ENCODE measurements at places on chromosomes 6 and 20.

DNA sequence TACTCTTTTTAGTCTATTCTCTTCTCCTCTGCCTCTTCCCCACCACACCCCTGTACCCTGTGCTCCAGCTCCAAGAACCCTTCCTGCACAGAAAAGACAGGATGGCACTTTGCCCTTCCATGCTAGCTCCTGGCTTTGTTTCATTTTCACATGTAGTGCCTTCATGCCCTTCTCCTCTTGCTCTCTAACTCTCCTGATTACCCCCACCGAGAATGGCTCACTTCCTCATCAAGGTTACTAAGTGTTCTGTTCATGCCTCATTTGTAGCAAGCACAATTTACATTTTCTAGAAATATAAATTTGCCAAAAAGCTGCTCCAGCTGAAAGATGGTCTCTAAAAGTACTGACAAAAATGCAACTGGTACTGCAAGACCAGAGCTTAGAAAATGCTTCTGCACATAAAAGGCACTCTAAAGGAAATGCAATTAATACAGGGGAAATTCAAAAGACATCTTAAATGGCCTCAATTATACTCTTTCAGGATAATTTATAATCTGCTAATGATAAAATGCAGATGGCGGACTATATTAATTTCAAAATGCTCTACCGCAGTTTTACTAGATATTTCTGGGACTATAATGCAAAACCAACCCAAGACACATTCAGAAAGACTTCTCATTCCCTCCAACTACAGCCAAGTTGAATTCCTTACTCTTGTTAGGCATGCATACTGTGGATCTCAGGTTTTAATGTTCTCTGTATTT lies 570.2 kb downstream of the PRKN start:
- DNase-seq = no peak

DNA sequence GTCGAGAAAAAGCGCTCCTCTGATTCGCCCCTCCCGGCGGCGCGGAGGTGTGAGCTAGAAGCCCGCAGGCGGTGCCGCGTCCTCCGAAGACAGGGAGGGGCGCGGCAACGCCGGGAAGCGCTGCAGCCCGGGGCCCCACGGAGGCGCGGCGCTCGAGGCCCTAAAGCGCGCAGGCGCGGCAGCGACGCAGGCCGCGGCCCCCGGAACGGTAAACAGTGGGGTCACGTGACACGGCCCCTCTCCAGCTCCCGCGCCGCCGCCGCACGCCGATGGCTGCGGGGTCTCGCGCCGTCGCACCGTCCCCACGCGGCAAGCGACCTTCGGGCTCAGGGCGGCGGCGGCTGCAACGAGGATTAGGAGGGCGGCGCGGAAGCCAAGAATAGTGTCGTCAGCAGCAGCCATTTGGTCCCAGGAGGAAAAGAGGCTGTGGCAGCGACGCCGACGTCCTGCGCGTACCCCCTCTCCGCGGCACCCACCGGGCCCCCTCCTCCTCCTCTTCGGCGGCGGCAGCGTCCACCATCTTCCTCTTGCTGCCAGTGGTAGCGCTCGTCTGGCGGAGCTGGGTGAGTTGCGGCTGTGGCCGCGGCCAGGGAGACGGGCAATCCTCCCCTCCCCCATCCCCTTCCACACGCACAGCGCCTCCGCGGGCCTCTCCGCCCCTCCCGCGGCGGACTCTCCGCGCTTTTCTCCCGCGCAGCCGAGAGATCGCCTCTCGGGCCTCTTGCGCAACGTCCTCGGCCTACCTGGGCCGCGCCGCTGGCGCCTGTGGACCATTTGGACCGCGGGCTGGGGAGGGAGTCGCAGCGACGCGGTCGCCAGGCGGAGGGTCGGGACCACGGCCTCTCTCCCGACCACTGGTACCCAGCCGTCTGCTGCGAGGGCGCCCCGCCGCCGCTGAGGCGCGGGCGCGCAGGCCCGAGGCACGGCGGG lies at the start of gene PHF3:
Gene PHF3, plus strand, starts transcription at position 215 of the 930 bp plus-strand sequence. CDS start 10,750 bp downstream, outside the sequence.
- peak; percentile 66 for DNase-seq

GRCh38 chr6:2497922-2498623 lies 252.6 kb downstream of the MYLK4 start:
- no peak for DNase-seq

DNA sequence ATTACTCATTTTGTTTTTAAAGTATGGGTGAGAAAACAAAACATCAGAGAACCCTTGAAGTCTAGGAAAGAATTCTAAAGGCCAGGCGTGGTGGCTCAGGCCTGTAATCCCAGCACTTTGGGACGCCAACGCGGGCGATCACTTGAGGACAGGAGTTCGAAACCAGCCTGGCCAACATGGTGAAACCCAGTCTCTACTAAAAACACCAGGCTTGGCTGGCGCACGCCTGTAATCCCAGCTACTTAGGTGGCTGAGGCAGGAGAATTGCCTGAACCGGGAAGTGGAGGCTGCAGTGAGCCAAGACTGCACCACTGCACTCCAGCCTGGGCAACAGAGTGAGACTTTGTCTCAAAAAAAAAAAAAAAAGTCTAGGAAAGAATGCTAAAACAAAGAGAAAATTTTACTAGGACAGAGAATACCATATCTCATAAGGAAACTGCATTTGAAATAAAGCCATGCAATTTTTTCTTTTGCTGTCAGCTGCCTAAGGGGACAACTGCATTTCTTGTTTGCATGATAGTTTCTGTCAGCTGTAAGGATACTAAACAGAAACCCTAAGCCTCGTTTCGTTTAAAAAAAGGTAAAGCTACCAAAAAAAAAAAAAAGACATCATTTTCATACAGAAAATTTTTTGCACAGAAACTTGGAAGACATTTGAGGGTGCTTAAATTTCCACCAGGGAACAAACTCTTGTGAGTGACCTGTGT lies 32.1 kb downstream of the SMLR1 start:
- no peak for DNase-seq

DNA sequence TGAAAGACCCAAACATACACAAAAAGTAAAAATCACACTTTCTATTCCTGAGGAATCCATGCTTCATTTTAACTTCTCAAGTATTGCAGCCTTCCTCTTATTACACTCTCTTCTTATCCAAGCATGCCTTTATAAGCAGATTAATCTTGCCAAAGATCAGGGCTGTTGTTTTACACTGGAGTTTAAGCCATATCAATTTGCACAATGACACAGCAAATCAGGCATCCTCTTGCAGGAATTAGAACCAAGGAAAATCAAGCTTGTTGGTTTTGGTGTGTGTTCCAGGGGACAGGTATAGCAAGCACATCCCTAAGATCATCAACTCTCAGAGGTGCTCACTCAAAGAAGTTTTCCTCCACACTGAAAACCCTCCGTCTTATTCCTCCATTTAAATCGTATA lies 69.5 kb downstream of the CYP39A1 start:
- DNase-seq = no peak

DNA sequence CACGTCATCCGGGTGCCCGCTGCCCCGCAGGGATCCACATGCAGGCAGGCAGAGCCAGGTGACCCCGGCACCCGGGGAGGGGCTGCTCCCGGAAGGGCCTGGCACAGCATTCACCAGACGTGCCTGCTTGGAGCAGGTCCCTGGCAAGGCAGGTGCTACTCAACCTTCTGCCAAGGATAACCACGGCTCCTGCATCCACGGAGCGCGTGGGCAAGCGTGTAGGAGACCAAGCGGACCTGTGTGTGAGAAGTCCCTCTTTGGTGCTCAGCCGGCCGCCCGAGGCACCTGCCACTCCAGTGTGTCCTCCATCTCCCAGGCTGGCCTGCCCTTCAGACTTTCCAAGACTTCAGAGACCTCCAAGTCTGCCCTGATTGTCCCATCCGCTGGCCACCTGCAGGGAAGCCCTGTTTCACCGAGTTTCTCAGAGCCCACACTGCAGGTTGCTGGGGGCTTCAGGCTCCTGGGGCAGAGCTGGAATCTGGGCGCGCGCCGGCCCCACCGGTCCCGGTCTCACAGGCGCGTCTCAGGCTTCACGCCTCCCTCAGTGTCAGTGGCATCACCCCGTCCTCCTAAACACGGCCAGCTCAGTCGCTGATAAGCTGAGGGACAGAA lies 124.3 kb downstream of the DLL1 start:
- no peak for DNase-seq

DNA sequence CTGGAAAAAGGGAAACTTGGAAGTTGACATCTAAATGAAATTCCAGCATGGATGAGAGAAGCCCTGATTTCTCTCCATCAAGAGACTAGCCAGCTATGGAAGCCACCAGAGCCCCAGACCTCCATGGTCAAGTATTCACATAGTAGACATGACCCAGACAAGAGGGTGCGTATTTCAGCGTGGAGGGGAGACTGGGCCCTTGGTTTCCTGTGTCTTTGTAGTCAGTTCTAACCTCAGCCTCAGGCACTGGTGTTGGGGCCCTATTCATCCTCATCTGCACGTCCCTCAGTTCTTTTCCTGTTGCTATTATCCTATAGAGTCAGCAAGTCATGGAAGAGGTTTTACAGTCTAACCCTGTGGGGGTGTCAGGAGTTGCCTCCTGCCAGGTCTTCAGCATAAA lies 12.5 kb downstream of the GNL1 start:
- DNase-seq = no peak

GRCh38 chr20:7180256-7181045 lies 413.0 kb downstream of the BMP2 start:
- no peak for DNase-seq

DNA sequence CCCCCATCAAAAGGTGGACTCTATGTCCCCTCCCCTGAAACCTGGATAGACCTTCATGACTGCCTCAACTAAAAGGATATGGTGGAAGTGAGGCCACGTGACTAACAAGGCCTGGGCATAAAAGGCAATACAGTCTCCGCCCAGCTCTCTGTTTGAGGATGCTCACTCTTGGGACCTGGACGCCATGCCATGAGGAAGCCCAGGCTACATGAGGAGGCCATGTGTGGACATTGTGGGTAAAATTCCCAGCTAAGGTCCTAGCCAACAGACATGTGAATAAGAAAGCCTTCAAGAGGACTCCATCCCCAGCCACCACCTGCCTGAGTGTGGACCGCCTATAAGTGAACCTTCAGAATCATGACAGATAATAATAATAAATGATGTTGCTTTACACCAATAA lies 7.2 kb upstream of the ZNF334 start:
- DNase-seq = no peak

DNA sequence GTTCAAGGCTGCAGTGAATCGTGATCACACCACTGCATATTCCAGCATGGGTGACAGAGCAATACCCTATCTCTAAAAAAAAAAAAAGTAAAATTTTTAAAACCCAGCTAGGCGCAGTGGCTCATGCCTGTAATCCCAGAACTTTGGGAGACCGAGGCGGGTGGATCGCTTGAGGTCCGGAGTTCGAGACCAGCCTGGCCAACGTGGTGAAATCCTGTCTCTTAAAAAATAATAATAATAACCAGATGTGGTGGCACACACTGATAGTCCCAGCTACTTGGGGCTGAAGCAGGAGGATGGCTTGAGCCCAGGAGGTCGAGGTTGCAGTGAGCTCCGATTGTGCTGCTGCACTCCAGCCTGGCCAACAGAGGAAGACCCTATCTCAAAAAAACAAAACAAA lies 13.5 kb downstream of the MTG2 start:
- no peak for DNase-seq

DNA sequence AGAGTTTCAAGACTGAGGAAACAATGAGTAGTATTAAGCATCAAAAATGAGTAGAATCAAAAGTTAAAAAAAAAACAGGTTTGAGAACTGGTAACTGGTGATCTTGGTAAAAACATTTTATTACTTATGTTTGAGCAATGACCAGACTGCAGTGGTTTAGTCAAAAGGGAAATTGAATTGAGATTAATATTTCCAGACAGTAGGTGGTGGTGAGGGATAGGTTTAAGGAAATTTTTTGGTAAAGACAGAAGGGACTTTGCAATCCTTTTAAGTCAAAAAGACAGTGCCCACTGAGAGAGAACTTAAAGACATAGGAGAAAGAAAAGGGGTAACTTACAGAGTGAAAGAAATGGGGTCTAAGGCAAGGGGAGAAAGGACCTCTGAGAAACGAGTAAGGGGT lies 156.9 kb downstream of the ASCC3 start:
- no peak for DNase-seq

GRCh38 chr6:49540614-49541013 lies 9.9 kb upstream of the C6orf141 start:
- DNase-seq = no peak

DNA sequence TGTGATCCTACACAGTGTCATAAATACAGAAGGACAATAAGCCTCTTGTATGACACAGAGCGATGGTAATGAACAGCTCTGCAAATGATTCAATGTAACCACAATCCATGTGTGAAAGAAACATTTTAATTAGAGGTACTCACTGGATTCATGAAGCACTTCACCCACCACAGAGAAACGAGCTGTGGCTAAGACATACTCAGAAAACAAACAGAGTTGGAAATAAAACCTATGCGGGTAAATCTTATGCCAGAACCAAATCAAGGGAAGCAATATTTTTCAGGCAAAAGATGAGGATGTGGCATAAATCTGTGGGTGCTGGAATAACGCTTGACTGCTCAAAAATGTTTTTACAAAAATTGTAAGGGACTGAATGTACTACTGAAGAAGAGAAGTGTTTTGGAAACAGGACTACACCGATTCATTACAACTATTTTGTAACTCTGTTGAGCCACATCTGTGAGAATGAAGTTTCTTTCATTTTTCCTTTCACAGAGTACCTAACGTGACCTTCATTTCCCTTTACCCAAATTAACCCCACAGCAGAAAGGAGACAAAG lies 112.1 kb downstream of the WDR27 start:
- DNase-seq = no peak

- no peak for DNase-seq
These were observed 38.2 kb downstream of the PMEPA1 start for GRCh38 chr20:57671662-57672061.

DNA sequence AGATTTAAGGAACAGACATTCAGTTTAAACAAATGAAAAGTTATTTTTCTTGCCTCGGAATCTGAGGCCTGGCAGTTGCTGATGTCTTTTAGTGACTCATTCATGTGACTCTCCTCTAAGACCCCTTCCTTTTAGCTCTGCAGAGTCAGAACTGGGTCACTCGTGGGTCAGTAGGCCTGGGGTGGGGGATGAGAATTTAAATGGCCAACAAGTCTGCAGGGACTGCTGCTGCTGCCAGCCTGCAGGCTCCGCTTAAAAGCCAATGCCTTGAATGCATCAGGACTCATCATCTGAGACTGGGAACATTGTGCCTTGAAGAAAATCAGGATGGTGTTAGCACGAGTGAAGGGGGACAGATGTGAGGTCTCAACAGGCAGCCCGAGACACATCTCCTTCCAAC lies 404.3 kb downstream of the CDH26 start:
- no peak for DNase-seq

DNA sequence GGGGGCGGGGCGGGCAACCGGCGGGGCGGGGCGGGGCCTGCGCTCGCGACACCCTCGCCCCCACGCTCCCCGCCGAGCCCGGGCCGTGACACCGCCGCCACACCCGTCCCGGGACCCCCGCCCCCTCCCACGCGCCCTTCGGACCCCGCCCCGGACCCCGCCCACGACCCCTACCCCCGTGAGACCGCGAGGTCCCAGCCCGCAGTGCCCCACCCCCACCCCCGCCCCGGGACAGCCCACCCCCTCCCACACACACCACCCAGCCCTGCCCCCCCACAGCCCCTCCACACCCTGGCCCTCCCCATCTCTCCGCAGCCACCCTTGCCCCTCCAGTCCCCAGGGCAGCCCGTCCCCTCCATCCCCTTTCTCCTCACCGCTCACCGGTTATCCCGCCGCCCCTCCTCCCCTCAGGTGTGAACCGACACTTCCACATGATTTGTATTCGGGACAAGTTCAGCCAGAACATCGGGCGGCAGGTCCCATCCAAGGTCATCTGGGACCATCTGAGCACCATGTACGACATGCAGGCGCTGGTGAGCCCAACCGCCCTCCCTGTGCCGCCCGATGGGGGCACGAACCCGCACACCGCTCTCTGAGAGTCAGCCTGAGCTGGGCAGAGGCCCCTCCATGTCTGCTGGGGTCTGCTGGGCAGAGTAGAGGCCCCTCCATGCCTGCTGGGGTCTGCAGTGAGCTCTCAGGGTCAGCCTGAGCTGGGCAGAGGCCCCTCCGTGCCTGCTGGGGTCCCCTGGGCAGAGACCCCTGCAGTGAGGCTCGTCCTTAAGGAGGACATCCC lies 622 bp downstream of the MRGBP start:
- no peak for DNase-seq

All from HL-60 (cell line).